ENCODE measurements at places on chromosomes 1 and 21.

- no peak for DNase-seq
These were observed at the start of gene C1QA for GRCh38 chr1:22636353-22636752. Gene C1QA, plus strand, starts transcription at chr1:22636628. Its CDS starts 989 bp downstream, at chr1:22637617.

DNA sequence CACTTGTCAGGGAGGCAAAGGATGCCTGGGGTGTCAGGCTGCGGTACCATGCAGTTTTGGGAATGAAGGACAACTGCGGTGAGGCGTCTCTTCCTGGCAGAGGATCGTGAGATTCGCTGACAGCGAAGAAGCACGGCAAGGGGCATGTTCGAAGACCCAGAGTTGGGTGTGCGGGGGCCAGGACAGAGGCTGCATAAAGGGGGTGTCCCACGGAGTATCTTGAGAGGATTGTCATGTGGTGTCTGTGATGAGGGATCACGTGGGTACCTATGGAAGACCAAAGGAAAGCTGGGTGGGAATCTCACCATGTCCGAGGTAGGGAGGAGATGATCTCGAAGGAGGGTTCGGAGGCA is 372 bp downstream of the SLC25A44 start:
- DNase-seq: no peak

DNA sequence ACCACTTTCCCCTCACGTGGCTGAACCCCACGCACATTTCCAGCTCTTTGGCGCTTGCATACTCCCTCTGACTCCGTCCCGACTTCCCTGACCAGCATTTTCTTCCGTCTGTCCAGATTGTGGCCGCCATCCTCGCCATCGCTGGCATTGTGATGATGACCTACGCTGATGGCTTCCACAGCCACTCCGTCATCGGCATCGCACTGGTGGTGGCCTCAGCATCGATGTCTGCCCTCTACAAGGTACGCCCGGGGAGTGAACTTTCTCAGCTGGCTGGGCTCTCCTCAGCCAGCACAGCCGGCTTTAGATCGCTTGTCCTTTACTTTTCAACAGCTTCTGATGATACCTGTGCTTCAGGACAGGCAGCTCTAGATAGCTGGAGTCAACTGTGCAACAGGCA is 56.8 kb upstream of the COA6 start:
- DNase-seq: no peak

DNA sequence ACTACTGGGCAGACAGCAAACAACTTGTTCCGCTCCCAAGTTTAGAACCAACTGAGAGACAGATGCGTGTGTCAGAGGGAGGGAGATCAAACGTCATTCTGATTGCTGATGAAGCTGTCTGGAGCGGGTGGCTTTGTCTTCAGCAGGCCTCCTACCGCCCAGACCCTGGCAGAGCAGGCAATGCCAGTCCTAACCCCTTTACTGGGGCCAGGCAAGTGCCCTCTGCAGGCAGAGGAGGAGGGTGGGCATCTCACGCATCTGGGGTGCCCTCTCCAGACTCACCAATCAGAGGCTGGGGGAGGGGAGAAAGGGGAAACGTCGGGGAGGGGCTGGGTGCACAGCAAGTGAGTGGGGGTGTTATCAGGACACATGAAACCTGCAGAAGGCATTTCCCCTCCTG is 126.6 kb downstream of the ACTL8 start:
- DNase-seq: no peak

- no peak for DNase-seq
These were observed 4.6 kb downstream of the IPO13 start for GRCh38 chr1:43951021-43951985.

Data from WERI-Rb-1 (cell line).